ENCODE measurements at places on chromosomes 2 and 18. TPM values are rescaled to one million over a fixed set of nuclear protein-coding genes. Genes with fewer than 3 reads are reported as not detected.
A peak's percentile ranks its signal among the peaks of the same experiment; 100 is the strongest.

DNA sequence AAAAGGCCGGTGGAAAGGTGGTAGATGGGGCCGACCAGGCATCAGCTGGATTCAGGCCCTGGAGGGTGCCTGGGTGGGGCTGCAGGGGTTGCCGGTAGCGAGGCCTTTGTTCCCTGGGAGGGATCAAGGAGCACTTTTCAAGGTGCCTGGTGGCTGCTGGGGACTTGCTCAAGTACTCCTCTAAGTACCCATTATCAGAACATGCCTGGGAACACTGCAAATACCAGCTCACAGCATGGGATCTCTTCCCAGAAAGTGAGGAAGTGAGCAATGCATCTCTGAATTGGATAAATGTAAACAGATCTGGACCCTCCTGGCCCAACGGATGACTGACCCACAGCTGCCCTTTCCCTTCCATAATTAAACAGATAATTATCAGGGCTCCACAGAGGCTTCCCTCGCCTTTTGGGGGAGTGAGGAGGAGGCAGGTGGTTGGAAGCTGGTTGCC is 210.5 kb downstream of the SH3RF3 start:
- H3K27me3 ChIP-seq, result no peaks in the 10 kb centered on the region
- peaks cover 4% of the 10 kb centered on the region for H3K4me1 ChIP-seq
- H3K36me3 ChIP-seq, result no peaks in the 10 kb centered on the region
- no peak overlapping the region for H3K4me3 ChIP-seq

GRCh38 chr2:120642646-120643045 is 93.0 kb upstream of the GLI2 start:
- no peaks in the 10 kb centered on the region for H3K36me3 ChIP-seq
- H3K4me3 ChIP-seq, result no peak overlapping the region
- H3K27ac ChIP-seq, result no peak overlapping the region
- no peaks in the 10 kb centered on the region for H3K27me3 ChIP-seq
- no peaks in the 10 kb centered on the region for H3K4me1 ChIP-seq
- no peak for DNase-seq

DNA sequence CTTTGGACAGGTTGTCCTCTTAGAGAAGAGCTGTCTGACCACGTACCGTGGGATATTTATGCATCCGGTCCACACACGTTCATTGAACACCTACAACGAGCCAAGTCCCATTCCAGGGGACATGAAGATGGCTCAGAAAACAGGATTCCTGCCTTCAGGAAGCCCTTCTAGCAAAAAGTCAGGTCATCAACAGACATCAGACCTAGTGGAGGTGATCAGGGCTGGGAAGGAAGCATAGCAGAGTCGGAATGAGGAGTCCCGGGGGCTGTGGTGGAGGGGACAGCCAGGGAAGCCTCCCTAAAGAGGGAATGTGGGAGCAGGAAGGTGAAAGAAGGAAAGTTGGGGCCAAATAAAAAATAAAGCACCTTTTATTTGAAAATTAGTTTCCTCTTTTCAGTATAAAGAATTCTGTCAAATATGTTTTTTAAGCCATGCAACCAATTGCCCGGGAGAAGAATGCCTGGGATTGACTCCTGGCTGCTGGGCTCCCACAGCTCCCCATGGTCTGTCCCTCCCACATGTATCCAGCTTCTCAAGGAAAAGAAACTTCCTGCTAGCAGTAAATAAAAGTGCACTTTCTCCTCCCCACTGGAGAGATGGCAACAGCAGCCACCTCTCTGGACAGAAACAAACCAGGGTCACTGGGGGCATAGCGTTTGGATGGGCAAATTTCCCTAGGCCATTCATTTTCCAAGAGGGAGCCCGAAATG is 144.8 kb downstream of the SMAD7 start:
- no peaks in the 10 kb centered on the region for H3K36me3 ChIP-seq
- H3K27ac ChIP-seq, result no peak overlapping the region
- no peaks in the 10 kb centered on the region for H3K27me3 ChIP-seq
- H3K4me3 ChIP-seq, result no peak overlapping the region
- DNase-seq, result peak; percentile 5

GRCh38 chr2:128315829-128316776 is 2.6 kb downstream of the HS6ST1 start:
- no peaks in the 10 kb centered on the region for H3K36me3 ChIP-seq
- DNase-seq, result no peak
- H3K27me3 ChIP-seq, result no peaks in the 10 kb centered on the region
- peak overlapping the region; percentile 52 for H3K27ac ChIP-seq

- DNase-seq, result no peak
- no peak overlapping the region for H3K27ac ChIP-seq
- no peaks in the 10 kb centered on the region for H3K4me1 ChIP-seq
- no peaks in the 10 kb centered on the region for H3K36me3 ChIP-seq
- no peak overlapping the region for H3K4me3 ChIP-seq
- no peaks in the 10 kb centered on the region for H3K27me3 ChIP-seq
Observed at GRCh38 chr2:82819951-82820350, 1639.1 kb downstream of the SUCLG1 start.

- no peaks in the 10 kb centered on the region for H3K4me1 ChIP-seq
- H3K36me3 ChIP-seq, result no peaks in the 10 kb centered on the region
- H3K27me3 ChIP-seq, result no peaks in the 10 kb centered on the region
- no peak overlapping the region for H3K27ac ChIP-seq
Observed at GRCh38 chr2:38154395-38154794, 78.4 kb upstream of the CYP1B1 start.

DNA sequence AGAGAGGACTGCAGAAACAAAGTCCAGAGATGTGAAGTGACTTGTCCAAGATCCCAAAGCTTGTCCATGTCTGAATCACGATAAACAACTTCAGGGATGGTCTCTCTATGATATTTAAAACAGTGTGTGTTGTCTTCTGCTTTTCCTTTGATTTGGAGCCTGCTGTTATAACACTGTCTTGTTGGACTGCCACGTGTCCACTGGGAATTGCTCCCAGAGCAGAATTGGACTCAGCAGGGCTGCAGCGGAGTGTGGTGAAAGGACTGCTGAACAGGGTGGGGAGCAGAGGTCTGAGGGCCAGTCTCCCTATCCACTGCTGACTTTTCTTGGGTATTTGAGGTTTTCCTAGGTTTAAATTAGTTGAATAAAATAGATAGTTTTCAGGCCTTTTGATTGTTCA is 68.3 kb downstream of the IL1R2 start:
- H3K36me3 ChIP-seq, result no peaks in the 10 kb centered on the region
- DNase-seq, result no peak
- H3K4me3 ChIP-seq, result no peak overlapping the region
- H3K27me3 ChIP-seq, result no peaks in the 10 kb centered on the region
- H3K27ac ChIP-seq, result peak overlapping the region; percentile 92

- no peaks in the 10 kb centered on the region for H3K27me3 ChIP-seq
- H3K36me3 ChIP-seq, result peaks cover 52% of the 10 kb centered on the region
- no peaks in the 10 kb centered on the region for H3K4me1 ChIP-seq
- no peak for DNase-seq
- H3K4me3 ChIP-seq, result no peak overlapping the region
Observed at GRCh38 chr2:190964170-190964795, 49.7 kb downstream of the STAT1 start.

- no peak for DNase-seq
- H3K27me3 ChIP-seq, result no peaks in the 10 kb centered on the region
- H3K27ac ChIP-seq, result no peak overlapping the region
- H3K4me1 ChIP-seq, result no peaks in the 10 kb centered on the region
- H3K4me3 ChIP-seq, result no peak overlapping the region
Observed at GRCh38 chr18:607930-608329, 11.1 kb downstream of the CLUL1 start.

The ANKRD44 gene
- total RNA-seq, result 13.9 TPM

The MC4R gene
- not detected for total RNA-seq

The ALLC gene
- total RNA-seq, result not detected

The ALPP gene
- total RNA-seq, result not detected

The CGREF1 gene
- 4.9 TPM for total RNA-seq

The VWA3B gene
- total RNA-seq, result 0.48 TPM
